RPMI8226 (cell line): ENCODE measurements at places on chromosomes 13 and 19.

GRCh38 chr13:44668688-44669087, 92.6 kb upstream of the TSC22D1 start:
- DNase-seq: no peak

DNA sequence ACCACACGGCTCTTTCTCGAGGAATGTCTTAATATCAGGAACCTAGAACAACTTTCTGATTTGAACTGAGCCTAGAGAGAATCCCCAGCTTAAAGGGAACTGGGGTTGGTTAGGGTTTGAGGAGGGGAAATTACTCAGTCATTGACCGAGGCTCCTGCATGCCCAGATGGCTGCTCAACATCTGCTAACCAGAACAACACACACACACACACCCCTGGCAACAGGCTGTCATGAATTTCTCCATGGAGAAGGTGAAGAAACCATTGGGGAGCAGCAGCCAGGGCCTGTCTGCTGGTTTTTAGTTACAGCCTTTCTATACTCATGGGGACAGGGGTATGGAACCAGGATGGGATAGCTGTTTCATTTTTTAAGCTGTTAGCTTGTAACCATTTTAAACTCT, 5.2 kb downstream of the MTUS2 start:
- no peak for DNase-seq

DNA sequence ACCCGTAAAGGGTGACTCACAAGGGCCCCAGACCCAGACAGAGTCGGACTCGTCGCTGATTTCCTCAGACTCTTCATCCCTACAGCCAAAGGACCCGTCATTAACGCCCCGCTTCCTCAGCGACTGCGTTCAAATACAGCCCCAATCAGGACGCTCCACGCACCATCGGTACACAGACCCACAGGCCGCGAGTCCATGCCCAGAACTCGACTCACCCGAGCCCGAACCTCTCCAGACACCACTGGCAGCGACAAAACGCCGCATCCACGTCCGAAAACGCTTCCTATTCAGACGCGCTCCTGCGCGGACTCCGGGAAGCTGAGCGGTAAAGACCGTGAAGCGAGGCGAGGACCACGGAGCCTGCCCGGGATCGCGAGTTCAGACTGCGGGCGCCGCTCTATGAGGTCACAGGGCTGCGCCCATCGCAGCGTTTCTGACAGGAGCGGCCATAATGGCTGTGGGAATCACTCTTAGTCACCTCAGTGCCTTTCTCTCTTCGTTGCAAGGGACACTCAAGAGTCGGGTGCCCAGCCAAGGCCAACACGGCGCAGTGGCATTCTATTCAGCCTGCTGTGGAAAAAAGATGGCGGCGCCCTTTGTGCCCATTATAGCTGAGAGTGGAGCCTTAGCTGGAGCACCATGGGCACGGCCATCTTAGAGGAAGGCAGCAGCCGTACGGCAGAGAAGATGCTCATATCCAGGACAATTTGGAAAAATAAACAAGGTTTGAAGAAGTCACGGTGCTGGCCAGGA, at the start of gene ZNF614:
Gene ZNF614 (minus strand): TSS at position 353 of the 753 bp plus-strand sequence. CDS start 2,634 bp downstream, outside the sequence.
- DNase-seq: peak; percentile 88

GRCh38 chr19:5155586-5156210, 184.9 kb downstream of the PTPRS start:
- no peak for DNase-seq

DNA sequence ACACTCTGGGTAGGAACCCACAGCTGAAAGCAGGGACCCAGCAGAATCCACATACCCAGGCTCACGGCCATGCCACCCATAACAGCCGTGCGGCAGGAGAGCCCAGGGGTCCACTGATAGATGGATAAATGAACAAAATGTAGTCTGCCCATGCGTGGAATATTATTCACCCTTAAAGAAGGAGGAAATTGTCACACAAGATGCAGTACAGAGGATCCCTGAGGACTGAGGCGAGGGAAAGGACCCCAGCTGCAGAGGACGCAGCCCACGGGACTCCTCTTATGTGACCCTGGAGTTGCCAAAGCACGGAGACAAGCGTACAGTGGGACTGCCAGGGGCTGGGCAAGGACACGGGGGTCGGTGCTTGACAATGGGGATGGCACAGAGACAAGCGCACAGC, 10.7 kb downstream of the GRTP1 start:
- no peak for DNase-seq

DNA sequence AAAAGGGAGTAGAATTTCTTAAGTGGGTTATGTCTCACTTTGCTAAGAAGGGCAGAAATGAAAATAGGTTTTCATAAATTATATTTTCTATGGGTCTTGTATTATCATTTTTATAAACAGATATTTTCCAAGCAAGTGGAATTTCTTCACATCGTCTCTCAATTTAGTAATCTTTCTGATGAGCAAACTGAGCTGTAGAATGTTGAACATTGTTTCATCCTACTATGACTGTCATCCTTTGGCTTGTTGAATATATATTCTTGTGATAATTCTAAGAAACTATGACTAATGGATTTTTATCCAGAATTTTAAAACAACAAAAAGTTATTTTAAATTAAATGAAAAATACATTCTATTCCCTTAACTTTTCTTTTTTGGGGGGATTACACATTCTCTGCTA, 313.8 kb downstream of the ENOX1 start:
- DNase-seq: no peak
